ENCODE measurements at places on chromosomes 3 and 15.

DNA sequence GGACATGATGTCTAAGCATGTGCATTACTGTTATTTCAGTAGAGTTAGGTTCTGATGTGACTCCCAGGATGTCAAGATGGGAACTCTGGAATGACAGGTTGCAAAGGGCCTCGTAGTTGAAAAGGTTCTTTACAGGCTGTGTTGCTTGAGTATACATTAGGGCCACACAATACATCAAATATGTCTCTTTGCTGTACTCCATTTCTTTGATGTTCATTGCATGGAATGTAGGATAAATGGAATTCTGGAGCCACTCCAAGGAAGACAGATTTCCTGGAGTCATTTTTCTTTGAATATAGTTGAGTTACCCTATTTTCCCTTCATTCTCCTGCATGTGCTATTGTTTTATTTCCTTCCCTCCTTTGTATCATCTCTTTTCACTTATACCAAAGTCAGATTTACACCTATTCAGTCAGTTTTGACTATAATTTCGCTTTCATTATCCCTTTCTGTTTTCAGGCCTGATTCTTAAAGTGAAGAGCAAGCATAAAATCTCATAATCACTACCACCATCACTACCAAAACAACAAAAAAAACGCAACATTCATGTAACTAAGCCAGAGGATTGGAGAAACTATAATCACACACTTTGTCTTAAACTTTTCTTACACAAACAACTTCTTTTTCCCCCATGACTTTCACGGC, 61.2 kb upstream of the PTX3 start:
- DNase-seq, result no peak

DNA sequence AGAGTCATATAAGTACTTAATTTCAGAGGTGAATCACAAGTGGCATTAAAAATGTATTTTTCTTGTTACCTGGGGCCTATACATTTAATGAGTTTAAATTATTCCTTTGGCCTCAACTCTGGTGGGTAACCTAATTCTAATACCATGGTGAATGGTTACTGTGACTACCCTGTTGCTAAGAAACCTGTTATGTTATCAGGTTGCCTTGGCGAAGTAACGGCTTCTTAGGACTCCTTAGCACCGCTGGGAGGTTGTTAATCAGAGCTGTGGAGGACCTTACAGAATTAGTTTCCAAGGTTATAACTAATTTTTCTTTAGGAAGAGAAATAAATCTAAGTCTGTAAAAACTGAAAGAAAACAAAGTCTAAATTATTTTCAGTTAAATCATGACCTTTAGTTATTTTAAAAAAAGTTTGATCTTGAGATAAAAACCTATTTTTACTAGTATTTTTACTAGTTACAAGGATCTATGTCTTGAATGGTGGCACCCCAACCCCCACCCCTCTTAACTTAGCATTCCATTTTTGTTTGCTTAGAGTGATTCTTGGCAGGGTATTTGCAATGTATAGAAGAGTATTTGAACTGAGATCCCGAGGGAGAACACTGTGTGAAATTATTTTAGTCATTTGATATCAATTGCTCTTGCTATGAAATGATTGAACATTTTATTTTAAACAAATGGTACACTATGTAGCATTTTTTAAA, 155.5 kb downstream of the FNDC3B start:
- DNase-seq, result no peak

DNA sequence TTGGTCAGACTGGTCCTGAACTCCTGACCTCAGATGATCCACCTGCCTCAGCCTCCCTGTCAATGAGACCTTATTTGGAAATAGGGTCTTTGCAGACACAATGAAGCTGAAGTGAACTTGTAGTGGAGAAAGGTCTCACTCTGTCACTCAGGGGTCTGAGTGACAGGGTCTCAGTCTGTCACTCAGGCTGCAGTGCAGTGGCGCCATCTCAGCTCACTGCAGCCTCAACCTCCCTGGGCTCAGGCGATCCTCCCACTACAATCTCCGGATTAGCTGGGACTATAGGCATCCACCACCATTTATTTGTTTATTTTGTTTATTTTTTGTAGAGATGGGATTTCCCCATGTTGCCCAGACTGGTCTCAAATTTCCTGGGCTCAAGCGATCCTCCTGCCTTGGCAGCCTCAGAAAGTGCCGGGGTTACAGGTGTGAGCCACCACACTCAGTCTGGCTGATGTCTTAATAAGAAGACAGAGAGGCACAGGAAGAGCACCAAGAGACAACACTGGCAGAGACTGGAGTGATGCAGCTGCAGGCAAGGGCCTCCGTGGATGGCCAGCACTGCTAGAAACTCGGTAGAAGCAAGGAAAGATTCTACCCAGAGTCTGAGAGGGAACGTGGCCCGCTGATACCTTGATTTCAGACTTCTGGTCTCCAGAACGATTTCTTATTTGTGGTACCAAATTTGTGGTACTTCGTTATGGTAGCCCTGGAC, 26.2 kb upstream of the RAF1 start:
- DNase-seq, result no peak

DNA sequence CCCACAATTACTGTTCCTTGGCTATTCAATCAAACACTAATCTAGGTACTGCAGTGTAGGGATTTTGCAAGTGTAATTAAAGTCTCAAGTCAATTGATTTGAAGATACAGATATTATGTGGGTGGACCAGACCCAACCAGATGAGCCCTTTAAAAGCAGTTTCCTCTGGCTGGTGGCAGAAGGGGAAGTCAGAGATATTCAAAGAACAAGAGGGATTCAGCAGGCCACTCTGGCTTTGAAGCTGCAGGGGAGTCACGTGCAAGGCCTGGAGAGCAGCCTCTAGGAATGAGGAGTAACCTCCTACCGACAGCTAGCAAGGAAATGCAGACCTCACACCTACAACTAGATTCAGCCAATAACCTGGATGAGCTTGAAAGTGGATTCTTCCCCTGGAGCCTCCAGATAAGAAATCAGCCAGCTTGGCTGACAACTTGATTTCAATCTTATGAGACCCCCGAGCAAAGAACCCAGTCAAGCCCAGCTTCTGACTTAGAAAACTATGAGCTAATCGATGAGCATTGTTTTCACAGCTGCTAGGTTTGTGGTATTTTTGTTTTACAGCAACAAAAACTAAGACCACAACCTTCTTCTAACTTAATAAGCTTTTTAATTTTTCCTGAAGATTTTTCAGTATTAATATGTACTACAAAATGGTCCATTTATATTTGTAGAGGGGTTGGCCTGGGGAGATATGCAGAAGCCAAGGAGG, 13.4 kb downstream of the HACD2 start:
- DNase-seq, result no peak

DNA sequence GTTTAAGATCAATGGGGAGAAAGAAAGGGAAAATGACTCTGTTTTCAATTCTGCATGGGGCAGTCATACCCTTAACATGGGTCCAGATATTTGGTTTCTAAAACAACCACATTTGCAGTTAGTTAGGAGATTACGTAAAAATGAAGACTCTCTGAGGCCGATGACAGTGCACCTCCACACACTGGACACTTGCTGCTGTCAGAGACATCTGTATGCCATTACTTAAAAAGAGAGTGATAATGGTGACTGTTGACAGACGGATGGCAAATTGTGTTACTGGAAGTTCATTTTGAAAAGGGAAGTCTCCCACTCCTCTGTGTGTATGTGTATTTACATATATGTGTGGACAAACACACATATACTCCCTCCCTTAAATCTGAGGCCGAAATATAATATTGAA, 304.5 kb upstream of the SEMA6D start:
- DNase-seq, result no peak

- no peak for DNase-seq
Observed at GRCh38 chr3:63324621-63325020, 46.5 kb downstream of the SYNPR start.

- no peak for DNase-seq
Observed at GRCh38 chr3:101271728-101272127, 48.6 kb downstream of the IMPG2 start.

DNA sequence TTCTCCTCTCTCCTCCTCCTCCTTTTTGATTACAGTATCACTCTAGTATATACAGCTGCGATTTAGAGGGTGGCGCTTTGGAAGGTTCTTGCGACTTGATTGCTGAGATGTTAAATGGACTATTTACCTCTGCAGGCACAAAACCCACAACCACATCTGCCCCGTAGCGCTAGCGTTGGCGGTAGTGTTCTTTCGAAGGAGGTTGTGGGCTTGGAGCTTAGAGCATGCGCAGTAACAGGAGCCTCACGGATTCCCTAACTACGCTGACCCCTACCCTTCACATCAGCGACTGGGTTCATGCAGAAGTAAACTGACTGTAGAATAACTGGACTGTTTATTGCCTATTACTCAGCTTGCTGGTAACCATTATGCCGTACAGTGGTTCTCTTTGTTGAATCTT, 58.0 kb downstream of the CGGBP1 start:
- DNase-seq, result no peak

- no peak for DNase-seq
Observed at GRCh38 chr3:59150039-59150438, 100.2 kb upstream of the CFAP20DC start.

- DNase-seq, result no peak
Observed at GRCh38 chr3:188539631-188540194, 385.8 kb downstream of the LPP start.

DNA sequence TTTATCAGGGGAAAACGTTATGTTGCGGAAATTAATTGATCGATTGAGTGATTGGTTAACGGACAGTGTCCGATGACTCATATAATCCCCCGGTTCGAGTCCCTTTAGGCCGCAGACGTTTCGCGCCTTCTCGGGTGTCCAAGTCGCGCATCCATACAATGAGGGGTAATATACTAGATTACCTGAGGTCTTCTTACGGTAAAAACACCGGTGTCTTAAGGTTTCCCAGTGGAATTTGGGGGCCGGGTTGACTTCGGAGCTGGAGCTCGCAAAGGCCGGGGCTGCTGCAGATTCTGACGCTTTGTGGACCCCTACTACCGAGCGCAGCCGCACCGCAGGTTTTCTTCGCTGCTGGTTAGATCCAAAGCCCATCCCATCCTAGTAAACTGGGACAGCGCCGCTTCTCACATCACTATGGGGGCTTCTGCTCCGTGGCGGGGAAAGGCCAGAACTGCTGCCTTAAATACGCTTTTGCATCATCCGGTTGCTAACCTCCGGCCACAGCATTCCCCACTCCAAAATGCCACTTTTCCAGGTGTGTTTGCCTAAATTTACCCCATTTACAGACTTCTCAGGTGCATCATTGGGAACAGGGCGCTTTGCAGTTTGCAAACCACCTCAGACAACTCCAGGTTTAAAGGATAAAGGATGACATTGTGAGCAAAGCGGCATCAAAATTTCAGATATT, 858 bp upstream of the SACM1L start:
- DNase-seq, result peak; percentile 73

DNA sequence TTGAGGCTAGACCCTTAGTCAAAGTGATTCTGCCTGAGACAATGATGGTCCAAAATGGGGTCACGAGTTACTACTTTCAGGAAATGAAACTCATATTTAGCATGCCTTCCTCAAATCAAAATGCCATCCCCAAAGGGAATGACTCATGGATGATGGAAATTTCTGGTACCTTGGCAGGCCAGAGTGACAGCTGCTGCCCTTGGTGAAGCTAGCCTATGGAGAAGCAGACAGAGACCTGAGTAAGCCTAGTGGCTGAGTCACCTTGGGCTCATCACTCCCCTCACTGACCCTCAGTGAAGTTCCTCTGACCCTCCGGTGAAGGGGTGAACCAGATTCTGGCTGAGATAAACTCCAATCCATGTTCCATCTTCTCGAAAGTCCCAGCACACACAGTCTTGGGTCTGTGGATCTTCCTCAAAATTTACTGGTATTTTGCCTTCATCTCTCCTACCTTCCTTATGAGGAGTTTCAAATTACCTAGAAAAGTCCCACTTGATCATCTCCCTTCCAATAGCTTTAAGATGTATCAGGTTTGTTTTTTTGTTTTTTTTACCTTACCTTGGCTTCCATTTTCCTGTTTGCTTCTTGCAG, 54.5 kb upstream of the ABHD17C start:
- DNase-seq, result no peak

DNA sequence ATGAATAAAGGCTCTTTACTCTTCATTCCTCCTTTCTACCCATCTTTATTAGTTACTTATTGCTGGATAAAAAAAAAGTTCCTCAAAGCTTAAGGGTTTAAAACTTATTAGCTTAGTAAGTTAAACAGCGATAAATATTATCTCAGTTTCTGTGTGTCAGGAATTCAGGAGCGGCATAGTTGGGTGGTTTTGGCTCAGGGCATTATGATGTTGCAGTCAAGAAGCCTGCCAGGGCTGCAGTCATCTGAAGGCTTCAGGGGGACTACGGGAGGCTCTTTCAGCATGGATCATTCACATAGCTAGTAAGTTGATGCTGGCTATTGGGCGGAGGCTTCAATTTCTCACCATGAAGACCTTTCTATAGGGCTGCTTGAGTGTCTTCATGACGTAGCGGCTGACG, 1.9 kb upstream of the DLG1 start:
- DNase-seq, result no peak

GRCh38 chr15:70258369-70259027, 160.8 kb upstream of the TLE3 start:
- DNase-seq, result no peak

- DNase-seq, result no peak
Observed at GRCh38 chr3:170180079-170180907, 1.2 kb downstream of the PHC3 start.

- no peak for DNase-seq
Observed at GRCh38 chr3:58884453-58884852, 165.4 kb downstream of the CFAP20DC start.

DNA sequence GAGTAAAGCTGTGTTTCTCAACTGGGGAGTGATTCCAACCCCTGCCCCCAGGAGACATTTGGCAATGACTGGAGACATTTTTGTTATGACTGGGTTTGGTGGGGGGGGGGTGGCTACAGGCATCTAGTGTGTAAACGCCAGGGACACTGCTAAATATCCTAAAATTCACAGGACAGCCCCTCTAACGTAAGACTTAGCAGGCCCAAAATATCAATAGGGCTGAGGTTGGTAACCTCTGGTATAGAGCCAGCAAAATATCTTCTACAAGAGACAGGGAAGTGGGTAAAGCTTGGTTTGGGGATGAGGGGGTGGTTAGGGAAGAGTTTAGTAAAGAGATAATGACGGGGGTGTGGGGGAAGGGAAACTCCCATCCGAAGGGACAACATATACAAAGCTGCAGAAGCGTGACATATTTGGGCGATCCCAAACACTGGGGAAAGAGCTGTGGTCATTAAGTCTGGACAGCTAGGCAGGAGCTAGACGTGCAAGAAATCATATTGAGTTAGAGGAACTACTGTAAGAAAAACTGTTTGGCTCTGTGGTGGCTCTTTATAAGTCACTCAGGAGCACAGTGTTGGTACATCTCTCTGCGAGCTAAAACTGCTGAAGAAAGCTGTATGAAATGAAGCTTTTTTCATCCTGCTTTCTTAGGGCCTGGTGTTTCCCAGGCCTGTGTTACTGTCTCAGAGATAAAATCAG, 697 bp upstream of the TRIM69 start:
- DNase-seq, result no peak

GRCh38 chr3:15348246-15348645, 15.9 kb upstream of the SH3BP5 start:
- no peak for DNase-seq

DNA sequence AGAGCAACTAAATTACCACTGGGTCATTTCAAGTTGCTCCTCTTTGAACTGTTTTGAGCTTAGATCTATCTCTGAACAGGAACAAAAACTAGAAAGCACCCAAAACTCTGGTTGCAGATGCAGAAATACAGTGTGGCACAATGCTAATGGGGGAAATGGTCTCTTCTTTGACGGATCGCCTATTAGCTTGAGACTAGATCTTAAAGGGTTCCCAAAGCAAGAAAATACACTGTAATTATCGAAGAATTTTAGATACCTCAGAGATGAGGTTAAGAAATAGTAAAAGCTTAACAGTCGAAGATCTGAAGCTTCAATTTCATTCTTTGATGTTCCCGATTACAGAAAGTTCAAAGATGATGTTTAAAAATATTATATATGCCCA, 818 bp downstream of the PPP1R2 start:
- DNase-seq, result no peak

GRCh38 chr3:32401126-32401525, 9.5 kb downstream of the CMTM7 start:
- no peak for DNase-seq
